ENCODE measurements at places on chromosomes 2 and 18.

GRCh38 chr2:6630209-6630608 is 235.5 kb downstream of the CMPK2 start:
- DNase-seq: no peak

- no peak for DNase-seq
These were observed 29.5 kb upstream of the STAT4 start for GRCh38 chr2:191180276-191180675.

- no peak for DNase-seq
These were observed 616.1 kb upstream of the LRATD1 start for GRCh38 chr2:14016289-14016955.

- DNase-seq: no peak
These were observed 24.3 kb upstream of the MPPE1 start for GRCh38 chr18:11932393-11932792.

DNA sequence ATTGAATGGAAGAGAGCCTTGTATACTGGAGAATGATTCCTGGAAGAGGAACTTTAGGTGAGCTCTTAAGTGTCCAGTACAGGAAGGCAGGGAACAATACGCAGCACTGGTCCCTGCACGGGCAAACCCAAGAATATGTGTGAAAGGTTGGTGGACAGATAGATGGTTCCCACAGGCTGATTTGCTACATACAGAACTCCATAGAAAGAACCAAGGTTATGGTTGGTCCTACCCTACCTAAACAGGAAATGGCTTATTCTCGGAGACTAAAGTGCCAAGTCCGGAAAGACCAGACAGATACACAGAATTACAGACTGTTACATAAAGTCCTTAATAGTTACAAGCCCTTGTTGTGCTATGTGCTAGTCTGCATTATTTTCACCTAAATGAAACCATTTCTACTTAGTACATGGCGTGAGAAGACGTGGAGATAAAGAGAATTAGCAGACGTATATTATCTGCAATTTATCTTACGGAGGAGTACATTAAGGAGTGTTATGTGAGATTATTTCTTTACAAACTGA is 1.2 kb downstream of the REV1 start:
- no peak for DNase-seq

DNA sequence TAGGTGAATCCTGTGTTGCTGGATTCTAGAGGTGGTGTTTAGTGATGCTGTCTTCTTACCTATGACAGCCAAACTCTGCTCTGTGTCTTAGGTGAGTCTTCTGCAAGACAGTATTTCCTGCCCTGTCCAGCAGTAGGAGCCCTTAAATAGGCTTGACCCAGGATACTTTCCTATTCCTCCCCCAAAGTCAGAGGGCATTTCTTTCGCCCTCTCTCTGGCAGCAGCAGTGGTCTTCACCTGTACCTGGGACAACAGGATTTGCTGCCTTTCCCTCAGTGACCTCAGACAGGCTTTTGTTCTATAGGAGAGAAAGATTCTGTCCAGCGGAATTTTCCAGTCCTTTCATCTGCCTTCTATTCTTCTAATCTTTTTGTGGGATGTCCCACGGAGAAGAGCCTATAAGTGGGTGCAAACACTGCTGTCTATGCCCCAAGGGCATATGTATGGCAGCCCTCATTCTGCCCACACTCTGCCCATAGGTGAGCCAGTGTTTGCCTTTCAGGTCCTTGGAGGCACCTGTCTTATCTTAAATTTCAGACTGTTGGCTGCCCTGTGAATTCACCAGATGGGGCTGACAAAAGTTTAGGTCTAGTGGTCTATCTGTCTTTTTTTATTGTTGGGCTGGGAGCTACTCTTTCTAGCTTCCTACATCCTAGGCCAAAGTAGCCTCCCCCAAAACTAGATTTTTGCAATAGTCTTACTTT is 177.3 kb upstream of the SPOPL start:
- DNase-seq: no peak

Measured in activated naive CD4-positive, alpha-beta T cell treated with anti-CD3 and anti-CD28 coated beads, Interleukin-2, amount 50 U/mL, for 72 hours (primary cell).